Left lung (tissue), 14 donors: ENCODE measurements at places on chromosomes 3 and 15. TPM values are rescaled to one million over a fixed set of nuclear protein-coding genes. Genes with fewer than 3 reads are reported as not detected.

TMCO5A gene
- polyA plus RNA-seq, result not detected

RAB7A gene
- 189 TPM for polyA plus RNA-seq

ADPRH gene
- 9.8 TPM for polyA plus RNA-seq

MME gene
- 37.6 TPM for polyA plus RNA-seq

ZNF639 gene
- polyA plus RNA-seq, result 60.9 TPM

FBXL2 gene
- polyA plus RNA-seq, result 35.7 TPM

ZBBX gene
- 1.5 TPM for polyA plus RNA-seq

PCOLCE2 gene
- 2.9 TPM for polyA plus RNA-seq

DISP2 gene
- 2.0 TPM for polyA plus RNA-seq

RTP3 gene
- polyA plus RNA-seq, result not detected

GOLGA8G gene
- polyA plus RNA-seq, result 0.21 TPM
